ENCODE measurements at places on chromosomes 11 and 22. TPM values are rescaled to one million over a fixed set of nuclear protein-coding genes. Genes with fewer than 3 reads are reported as not detected.

DNA sequence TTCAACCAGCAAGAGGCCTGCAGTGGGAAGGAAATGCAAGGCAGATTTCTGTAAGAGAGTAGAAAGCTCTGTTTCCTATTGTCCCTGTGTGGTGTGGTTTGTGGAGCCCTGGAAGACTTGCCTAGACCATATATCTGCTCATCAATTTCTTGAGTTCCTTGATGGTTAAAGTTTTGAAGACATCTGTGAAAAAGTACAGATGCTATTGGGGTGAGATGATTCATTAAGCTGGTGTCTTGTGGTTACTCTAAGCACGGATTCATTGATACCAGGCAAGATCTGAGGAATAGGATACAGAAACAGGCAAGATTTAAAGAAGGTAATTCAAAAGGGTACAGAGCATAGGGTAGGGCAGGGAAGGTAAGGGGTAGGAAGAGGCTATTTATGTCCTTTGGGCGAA, 275.8 kb upstream of the SESN3 start:
- no peak for DNase-seq

- peak; percentile 55 for DNase-seq
These were observed 30.9 kb upstream of the PARVB start for GRCh38 chr22:43993072-43993760.

SMC1B gene
- not detected for total RNA-seq

OR5P2 gene
- total RNA-seq, result not detected

DNA sequence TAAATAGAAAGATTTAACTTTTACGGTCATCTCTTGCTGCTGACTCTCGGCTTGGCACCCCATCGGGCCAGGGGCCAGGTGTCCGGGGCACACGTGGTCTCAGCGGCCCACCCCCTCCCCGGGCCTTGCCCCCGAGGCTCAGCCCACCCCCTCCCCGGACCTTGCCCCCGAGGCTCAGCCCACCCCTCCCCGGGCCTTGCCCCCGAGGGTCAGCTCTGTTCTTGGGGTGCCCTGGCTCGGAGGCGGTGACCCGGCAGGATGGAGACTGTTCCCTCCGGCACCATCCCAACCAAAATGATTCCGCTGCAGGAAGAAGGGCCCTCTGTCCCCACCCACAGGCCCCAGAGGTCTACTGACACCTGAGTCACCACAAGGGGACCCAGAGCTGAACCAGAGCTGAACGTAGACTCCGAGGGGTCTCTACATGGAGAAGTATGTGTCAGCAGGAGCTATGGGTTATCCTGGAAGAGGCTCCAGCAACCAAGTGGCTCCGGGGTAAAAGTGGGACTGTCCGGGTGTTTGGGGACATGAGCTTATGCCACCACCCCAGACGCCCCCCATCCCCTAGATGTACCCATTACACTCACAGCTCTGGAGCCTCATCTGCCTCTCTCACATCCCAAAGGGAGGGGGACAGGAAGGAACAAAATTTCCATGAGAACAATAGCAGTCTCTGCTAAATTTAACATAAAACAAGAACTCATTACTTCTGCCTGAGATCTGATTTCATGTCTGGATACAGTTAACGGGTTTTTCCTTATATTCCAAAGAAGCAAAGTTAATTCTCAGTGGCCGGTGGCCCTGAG, 38.4 kb downstream of the MACROD1 start:
- DNase-seq, result no peak

DNA sequence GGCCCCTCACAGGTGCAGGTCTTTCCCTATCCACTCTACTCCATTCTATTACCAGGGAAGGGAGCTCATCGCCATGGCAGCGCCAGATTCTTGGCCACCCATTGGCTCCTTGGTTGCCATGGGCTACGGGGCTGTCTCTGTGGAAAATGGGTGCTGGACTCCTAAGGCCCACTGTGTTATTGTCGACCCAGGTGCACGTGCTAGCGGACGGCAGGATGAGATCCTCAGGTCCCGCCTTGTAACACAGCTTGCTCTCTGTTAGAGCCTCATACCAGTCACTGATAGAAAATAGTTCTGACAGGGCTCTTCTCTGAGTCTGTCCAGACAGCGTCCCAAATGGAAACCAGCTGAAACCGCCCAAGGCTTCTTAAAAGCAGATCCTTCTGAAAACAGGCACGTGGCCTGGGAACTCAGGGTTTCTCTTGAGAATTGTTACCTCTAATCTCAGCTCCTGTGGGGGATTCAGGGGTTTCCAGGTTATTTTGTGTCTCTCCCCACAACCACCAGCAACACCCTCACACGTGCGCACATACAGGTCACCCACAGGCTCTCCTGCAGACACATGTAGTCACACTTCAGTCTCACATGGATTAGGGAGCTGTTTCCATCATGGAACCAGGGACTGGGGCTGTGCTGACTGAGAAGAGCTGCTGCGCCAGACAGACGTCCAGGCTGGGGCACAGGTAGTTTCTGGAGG, 1.5 kb downstream of the TUB start:
- DNase-seq, result no peak

PLAAT5 gene
- not detected for total RNA-seq

GRCh38 chr11:14414470-14415461, 55.8 kb upstream of the RRAS2 start:
- peak; percentile 8 for DNase-seq

DNA sequence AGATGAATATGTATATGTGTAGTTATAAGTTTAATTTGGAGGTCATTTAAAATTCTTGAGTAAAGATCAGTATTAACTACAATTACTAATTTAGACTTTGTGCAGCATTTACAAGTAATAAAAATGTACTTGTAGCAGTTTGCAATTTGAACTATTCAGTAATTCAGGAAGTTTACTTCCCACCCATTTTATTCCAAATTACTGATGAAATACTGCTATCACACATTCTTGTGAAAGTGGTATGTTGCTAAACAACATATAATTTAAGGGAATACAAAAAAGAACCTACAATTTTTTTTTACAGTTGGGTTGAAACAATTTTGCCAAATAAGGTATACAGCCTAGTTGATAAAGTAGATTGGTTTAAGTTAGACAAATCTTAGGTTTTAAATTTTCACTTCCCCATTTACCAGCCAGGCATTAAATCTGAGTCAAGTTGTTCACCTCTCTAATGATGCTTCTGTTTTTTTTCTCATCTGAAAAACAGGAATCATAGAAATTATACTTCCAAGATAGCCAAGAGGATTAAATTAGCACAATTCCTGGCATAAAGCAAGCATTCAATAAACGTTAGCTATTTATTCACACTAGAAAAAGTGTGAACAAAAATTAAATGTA, 45.3 kb downstream of the ZBTB44 start:
- no peak for DNase-seq

DNA sequence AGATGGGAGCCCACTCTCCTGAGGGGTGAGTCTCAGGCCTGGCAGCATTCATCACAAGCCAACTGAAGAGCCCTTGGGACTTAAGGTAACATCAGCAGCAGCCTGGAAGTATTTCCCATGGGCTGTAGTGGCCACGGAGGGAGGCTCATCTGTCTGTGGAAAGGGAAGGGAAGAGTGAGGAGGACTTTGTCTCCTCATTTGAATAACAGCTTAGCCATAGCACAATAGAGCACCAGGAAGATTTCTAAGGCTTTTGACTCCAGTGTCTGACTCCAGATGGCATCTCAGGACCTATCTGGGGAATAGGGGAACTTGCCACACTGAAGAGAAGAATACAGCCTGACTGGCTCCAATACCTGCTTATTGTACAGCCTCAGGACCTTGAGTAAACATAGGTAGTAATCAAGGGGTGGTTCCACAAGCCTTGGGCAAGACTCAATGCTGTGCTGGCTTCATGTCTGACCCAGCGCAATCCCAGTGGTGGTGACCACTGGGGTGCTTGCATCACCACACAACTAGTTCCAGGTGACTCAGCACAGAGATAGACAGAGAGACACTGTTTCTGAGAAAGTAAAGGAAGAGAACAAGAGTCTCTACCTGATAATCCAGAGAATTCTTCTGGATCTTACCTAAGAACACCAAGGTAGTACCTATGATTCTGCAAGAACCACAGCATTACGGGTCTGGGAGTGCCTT, 510.5 kb upstream of the CCDC179 start:
- no peak for DNase-seq

- peak; percentile 66 for DNase-seq
These were observed 64.9 kb downstream of the ENDOD1 start for GRCh38 chr11:95154514-95154913.

MIOX gene
- total RNA-seq, result not detected

- no peak for DNase-seq
These were observed 23.5 kb downstream of the FZD4 start for GRCh38 chr11:86931548-86932258.

DNA sequence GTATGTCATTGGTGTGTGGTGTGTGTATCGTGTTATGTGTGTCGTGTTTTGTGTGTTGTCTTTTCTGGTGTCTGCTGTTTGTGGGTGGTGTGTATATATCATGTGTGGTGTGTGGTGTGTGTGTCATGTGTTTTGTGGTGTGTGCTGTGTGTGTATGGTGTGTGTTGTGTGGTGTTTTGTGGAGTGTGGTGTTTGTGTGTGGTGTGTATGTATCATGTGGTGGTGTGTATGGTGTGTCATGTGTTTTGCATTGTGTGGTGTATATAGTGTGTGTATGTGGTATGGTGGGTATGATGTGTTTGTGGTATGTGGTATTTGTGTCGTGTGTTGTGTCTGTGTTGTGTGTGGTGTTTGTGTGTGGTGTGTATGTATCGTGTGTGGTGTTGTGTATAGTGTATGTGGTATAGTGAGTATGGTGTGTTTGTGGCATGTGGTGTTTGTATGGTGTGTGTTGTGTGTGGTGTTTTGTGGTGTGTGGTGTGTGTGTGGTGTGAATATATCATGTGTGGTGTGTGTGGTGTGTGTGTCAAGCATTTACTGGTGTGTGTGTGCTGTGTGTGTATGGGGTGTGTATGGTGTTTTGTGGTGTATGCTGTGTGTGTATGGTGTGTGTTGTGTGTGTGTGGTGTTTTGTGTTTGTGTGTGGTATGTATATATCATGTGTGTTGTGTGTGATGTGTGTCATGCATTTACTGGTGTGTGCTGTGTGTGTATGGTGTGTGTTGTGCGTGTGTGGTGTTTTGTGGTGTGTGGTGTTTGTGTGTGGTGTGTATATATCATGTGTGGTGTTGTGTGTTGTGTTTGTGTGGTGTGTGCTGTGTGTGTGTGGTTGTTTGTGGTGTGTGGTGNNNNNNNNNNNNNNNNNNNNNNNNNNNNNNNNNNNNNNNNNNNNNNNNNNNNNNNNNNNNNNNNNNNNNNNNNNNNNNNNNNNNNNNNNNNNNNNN, 12.7 kb downstream of the PIM3 start:
- no peak for DNase-seq

GRCh38 chr11:22792497-22792896, 37.1 kb downstream of the SVIP start:
- no peak for DNase-seq

DNA sequence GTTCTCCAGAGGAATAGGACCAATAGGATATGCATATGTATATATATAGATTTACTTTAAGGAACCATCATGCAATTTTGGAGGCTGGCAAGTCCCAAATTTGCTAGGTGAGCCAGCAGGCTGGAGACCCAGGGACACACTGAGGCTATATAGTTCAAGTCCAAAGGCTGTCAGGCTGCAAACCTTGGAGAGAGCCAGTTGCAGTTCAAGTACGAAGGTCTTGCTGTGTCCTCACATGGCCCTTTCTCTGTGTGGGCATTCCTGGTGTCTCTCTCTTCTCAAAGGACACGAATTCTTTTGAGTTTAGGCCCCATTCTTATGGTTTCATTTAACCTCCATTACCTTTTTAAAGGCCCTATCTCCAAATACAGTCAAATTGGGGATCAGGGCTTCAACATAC, 134.4 kb upstream of the SORL1-AS1 start:
- no peak for DNase-seq

GRCh38 chr11:108524422-108524821, 26.2 kb upstream of the POGLUT3 start:
- no peak for DNase-seq

DNA sequence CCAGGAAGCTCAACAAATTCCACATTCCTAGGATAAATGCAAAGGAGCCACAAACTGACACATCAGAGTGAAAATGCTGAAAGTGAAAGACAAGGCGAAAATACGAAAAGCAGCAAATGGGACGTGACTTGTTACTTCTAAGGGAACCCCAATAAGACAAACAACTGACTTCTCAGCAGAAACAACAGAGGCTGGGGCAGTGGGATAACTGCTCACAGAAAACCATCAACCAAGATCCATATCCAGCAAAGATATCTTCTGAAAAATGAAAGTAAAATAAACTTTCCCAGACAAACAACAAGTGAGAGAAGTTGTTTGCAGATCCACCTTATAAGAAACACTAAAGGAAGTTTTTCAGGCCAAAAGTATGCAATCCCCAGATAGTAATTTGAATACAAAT, 72.1 kb downstream of the DGCR2 start:
- DNase-seq, result no peak

CBLIF gene
- total RNA-seq, result not detected

GRCh38 chr11:58829786-58830185, 14.7 kb downstream of the GLYATL2 start:
- DNase-seq, result no peak

GRCh38 chr22:29951791-29952413, 68.9 kb downstream of the MTMR3 start:
- DNase-seq, result no peak

MS4A3 gene
- total RNA-seq, result not detected

GRCh38 chr11:58622344-58622743, at the start of gene CNTF:
CNTF (plus strand) TSS chr11:58622665; CDS start chr11:58622753, 88 bp downstream.
- DNase-seq, result no peak

GRCh38 chr11:76368490-76368889, 12.4 kb downstream of the THAP12 start:
- no peak for DNase-seq

DNA sequence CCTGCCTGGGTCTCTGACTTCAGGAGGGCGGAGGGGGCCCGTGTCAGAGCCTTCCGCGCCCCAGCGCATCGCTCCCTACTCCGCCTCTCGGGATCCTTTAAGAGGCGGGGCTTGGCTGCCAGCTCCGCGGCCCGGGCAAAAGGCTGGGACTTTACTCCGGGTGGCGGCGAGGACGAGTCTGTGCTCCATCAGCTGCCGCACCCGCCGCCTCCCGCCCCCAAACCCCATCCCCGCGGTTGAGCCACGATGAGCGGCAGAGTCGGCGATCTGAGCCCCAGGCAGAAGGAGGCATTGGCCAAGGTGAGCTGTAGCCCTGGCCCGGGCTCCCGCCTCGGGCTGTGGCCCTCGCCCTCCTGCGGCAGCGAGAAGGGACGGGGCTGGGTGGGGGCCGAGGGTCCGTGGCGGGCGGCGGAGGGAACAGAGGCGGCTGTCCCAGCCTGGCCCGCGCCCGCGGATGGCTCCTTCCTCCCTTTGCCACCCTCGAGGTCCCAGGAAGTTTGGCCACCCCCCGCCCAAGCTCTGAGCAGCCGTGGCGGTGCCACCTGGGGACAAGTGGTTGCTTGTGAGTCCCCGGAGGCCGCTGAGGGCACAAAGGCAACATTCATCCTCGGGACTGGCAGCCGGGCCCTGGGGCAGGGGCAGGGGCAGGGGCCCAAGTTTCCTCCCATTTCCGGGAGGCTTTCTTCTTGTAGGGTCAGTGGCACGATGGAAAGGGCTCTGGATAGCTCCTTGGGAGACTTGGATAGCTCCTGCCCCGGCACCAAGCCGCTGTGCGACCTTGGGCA, at the start of gene SEC14L2:
TSS of gene SEC14L2 (plus strand) at position 148 of the 785 bp plus-strand sequence. CDS start at position 247, 99 bp downstream.
- peak; percentile 37 for DNase-seq

All from naive thymus-derived CD4-positive, alpha-beta T cell (primary cell).